ENCODE measurements at places on chromosomes 12 and 14.

GRCh38 chr12:32125455-32126084 lies 18.9 kb downstream of the BICD1 start:
- DNase-seq, result no peak

GRCh38 chr12:48045965-48046518 lies 41.8 kb upstream of the COL2A1 start:
- DNase-seq, result no peak

DNA sequence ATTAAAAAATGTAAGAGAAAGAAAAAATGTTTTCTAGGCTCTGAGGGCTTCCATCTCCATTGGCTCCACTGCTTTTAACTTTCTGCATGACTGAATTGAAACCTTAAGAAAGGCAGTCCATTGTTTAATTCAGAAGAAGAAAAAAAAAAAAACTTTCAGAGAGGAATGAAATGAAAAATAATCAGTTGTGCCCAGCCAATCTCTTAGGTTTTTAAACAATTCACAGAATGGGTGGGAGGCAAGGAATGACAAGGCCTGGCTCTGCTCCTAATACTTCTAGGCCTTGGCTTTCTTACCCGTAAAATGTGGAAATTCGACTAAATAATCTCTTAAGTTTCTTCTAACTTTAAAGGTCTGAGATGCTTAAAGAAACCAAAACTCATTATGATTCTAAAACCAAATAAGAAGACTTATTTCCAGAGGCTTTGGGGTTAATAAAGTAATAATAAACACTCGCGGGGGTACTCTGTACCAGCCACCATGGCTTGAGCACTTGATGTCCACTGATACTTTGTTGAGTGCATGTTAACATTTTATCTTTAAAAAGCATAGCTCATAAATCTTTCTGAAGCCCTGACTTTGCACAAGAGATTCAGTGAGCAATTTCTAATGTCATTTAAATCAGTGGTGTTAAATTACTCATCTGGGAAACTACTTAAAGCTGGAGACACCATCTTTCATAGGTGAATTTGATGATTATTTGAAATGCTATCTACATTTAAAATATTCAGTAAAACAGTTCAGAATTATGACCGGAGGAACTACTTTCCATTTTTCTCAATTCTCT lies 49.6 kb downstream of the STON2 start:
- DNase-seq, result no peak

DNA sequence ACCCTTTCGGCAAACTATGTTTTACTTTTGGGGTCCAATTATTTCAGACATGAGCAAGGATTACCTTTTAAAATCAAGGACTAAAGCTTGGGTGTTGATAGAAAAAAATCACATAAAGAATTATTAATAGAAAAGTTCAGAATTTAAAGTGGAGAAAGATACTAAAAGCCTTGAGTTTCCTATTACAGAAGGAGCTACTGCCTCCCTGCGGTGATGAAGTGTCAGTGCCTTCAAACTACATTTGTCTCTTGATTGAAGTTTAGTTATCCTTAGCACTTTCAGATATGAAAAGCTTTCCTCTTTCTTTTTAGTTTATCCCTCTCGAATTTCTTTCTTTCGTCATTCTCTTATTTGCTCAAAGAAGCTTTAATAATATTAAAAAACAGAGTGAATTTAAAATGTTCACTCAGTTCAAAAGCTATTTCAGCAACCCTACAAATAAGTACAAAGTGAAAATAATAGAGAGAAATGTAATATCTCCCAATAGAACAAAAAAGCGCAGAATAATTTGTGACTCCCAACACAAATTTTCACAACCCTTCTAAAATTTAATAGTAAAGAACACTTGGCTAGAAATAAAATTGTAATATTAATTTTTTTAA lies 87.6 kb downstream of the SEC23A start:
- DNase-seq, result no peak

DNA sequence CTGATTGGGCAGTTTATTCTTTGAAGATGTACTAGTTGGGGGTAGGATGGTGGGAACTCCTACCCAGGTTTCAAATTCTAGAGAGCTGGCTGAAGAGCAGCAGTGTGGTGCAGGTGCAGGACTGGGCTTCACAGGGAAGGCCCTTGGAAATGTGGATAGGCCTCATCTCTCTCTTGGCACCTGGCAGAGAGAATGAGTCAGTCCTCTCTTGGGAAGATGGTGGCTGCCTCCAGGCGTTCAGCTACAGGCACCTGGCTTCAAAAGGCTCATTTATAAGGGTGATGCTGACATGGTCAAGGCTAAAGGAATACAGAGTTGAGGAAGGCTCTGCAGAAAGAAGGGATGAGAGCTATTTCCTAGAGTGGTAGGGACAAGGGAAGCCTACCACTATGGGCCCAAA lies 179.7 kb upstream of the VASH1 start:
- DNase-seq, result no peak

GRCh38 chr14:68563251-68564131 lies 229.4 kb downstream of the ZFP36L1 start:
- DNase-seq, result no peak

DNA sequence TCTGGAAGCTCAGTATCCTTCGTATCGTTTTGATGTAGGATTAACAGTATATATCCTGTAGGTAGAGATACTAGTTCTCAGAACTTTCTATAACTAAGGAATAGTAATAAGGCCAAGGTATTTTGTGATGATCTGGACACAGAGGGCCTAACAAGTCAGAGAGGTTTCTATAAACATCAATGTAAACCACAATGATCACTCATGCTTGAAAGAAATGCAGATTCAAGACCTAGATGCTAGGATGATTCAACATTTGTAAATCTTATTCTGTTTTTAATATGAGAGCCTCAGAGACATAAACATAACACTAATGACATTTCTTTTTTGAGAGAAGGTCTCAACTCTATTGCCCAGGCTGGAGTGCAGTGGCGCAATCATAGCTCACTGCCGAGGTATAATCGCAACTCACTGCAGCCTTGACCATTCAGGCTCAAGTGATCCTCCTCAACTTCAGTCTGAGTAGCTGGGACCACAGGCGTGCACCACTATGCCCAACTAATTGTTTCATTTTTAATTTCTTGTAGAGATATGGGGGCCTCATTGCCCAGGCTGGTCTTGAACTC lies 16.2 kb downstream of the SUPT16H start:
- DNase-seq, result no peak

DNA sequence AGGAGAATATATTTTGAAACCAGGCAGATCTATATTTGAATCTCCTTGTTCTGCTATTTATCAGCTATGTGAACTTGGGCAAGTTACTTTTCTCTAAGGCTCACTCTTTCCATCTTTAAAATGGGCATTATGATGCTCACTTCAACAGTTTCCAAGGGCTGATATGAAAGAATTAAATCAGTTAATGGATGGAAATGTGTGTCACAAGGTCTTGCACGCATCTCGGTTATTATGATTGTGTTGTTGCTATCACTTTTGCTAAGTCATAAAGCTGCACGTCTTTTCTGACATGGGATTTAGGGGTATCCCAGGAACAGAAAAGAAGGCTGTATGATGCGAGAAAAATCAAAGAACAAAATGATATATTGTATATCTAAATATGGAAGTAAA lies 721.5 kb upstream of the TBX3 start:
- no peak for DNase-seq

DNA sequence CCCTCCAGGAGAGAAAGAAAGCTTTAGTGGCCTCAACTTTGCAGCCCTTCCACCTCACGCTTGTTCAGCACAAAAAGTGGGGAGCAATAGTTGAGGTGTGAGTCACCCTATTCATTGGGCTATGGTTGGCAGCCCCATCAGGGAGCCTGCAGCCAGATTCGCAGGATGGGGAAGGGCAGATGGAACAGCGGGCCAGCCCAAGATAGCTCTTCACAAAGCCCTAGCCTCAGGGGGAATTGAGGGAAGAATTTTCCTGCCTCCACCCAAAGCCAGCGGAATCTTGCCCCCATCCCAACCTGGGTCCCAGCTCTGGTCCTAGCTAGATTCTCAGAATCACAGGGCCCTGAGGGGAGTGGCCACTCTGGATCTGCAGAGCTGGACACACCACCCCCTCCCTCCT lies 3.6 kb upstream of the KRT5 start:
- DNase-seq, result no peak

- DNase-seq, result no peak
These were observed 28.8 kb downstream of the CLMN start for GRCh38 chr14:95290871-95291431.

- DNase-seq, result no peak
These were observed 21.9 kb downstream of the GABARAPL1 start for GRCh38 chr12:10234562-10234961.

DNA sequence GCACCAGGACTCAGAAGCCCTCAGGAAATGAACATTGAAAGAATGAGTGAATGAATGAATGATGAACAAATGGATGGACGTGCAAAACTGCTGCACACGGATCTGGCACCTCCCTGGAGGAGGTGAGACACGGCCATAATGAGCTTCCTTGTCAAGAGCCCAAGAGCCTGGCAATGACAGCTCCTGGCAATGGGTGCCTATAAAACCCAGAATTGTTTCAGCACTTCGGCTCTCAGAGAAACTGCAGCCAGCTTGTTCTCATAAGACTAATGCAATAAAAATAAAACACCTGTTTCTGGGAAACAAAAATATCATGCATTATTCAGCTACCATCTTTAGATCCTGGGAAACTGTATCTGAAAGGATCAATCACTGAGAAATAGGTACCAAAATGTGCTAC lies 200.5 kb upstream of the SFSWAP start:
- no peak for DNase-seq

DNA sequence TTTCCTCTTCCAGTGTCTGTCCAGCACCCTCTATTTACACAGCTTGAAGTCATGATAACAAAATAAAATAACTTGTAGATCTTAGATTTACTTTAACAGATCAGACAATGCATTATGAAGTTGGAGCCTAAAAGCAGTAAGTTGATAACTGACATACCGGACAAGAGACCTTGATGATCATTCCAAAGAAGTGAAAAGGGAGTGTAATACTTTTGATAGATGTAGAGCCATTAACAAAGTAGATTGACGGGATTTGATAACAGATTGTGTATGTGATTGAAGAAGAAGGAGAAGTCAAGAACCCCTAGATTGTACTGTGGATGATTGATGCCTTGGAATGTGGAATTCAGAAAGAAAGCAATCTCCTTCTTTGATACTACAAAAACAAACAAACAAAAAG lies 403.8 kb upstream of the MGAT4C start:
- no peak for DNase-seq

DNA sequence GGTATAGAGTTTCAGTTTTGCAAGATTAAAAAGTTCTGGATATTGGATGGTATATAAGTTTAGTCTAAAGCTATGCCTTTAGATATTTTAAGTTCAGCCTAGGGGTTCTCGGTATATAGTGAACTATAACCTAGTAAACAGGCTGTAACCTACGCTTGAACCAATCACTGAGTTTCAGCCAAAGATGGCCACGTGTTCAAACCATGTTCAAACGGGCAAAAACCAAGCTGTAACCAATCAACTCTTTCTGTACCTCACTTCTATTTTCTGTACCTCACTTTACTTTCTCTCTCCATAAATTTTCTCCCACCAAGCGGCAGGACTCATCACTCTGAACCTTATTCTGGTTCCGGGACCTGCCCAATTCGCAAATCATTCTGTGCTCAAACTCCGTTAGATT lies 1.4 kb downstream of the TMBIM4 start:
- no peak for DNase-seq

GRCh38 chr12:14885718-14886221 lies at the start of gene MGP:
Gene MGP, minus strand, starts transcription at chr12:14885854. Its CDS starts 63 bp downstream, at chr12:14885791.
- DNase-seq, result no peak

Measured in activated T-cell treated with anti-CD3 and anti-CD28 coated beads, Interleukin-2, amount 50 U/mL, for 48 hours (primary cell).